Fibroblast of villous mesenchyme (primary cell): ENCODE measurements at places on chromosomes 12 and 14.

DNA sequence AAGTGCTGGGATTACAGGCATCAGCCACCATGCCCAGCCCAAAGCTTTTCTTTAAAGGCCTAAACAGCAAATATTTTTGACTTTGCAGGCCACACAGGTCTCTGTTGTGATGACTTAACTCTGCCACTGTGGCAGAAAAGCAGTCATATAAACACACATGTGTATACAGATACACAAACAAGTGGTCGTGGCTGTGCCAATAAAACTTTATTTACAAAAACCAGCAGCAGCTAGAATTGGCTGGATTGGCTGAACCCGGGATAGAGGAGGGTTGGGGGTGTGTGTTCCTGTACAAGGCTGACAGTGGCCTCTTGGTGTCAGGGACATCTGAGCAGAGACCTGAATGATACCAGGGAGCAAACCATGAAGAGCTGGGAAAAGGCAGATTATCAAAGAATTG, 95.6 kb downstream of the NCOR2 start:
- DNase-seq, result no peak

DNA sequence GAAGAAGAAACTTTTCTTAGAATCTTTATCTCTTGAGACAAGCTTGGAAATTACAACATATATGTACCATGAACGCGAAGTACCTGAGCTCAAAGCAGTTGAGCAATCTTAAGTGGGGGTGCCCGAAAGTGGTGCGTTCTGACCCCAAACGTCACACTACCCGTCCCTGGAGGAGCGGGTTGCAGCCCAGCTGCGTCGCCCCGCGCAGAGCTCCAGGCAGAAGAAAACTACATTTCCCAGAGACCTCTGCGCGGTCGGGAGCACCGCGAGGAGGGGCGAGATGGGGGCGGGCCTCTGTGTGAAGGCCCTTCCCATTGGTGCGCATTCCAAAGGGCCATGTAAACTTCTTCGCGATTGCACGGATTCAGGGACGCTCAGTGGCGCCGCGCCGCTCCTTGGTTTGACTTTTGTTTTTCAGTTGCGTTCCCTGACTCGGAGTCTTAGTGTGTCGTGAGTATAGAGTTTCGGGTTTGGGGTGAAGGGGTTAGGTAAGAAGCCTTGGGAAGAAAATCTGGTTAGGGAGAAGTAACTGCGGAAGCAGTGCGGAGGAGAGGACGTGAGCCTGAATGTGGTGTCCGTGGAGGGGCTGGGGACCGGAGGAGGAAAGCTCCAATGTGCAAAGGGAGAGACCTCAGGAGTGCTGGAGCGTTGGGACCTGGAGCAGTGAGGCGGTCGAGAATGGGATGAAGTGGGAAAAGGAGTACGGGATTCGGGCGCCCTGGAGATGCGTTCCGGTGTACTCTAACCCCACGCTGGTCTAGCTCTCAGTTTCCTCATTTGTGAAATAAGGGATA, at the start of gene CCDC77:
Gene CCDC77, plus strand, starts transcription at position 410 of the 794 bp plus-strand sequence. CDS start 7,740 bp downstream, outside the sequence.
- DNase-seq, result peak; percentile 93

DNA sequence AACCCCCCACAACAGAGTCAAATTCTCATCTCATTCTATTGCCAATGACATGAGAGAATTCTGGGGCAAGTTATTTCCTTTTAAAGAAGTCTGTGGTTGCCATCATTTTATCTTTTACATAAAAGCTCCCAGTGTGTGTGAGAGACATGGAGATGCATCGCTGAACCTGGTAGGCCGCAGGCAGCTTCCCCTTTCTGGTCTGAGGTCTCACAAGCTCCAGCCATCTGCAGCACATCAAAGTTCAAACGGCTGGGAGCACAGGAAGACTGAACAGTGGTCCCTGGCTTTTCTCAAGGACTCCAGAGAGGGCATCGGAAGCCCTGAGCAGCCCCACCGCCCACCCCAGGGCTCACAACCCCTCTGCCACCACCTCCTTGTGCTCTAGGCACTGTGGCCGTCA, 141.7 kb downstream of the RIMBP2 start:
- no peak for DNase-seq

GRCh38 chr12:118052324-118053070, 8.5 kb downstream of the WSB2 start:
- DNase-seq, result peak; percentile 93

GRCh38 chr14:27587103-27587502, 989.3 kb upstream of the NOVA1 start:
- DNase-seq, result no peak

DNA sequence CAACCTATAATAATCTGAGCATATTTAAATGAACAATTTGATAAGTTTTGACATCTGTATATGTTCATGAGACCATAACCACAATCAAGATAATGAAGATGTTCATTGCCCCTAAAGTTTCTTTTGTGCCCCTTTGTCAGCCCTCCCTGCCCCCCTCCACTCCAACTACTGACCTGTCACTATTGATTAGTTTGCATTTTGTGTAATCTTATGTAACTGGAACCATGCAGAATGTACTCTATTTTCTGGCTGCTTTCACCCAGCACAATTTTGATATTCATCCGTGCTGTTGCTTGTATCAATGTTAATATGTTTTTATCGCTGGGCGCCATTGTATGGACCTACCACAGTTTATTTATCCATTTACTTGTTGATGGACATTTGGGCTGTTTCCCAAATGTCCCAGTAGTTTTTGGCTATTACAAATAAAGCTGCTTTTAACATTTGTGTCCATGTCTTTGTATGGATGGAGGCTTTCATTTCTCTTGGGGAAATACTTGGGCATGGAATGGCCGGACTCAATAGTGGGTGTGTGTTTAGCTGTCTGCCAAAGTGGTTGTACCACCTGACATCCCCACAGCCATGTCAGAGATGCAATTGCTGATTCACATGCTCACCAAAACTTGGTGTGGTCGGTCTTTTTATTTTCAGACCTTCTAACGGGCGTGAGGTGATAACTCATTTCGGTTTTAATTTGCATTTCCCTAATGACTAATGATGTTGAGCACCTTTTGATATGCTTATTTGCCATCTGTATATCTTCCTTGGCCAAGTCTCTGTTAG, 38.9 kb downstream of the EML1 start:
- no peak for DNase-seq

GRCh38 chr12:78886719-78887407, 22.3 kb downstream of the SYT1 start:
- peak; percentile 66 for DNase-seq

- DNase-seq, result no peak
Measured at GRCh38 chr14:104567957-104568225, 11.7 kb upstream of the C14orf180 start.

DNA sequence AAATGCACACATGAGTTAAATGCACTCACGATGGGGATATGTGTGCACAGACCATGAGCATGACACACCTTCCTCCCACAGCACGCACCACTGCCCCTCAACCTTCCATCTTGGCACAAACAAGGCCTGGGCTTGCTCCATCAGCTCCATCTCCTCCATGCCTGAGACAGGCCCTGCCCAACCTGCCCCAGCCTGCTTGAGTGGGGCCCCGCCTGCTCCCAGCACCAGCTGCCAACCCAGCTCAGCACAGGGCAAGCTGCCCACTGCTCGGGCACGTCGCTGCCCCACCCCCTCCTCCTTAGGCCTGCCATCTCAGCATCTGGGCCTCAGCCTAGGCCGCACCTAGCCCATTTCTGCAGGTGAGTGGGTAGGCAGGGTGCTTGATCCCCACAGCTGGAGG, 27.6 kb upstream of the KRT78 start:
- DNase-seq, result no peak

GRCh38 chr12:104971306-104971705, 13.2 kb upstream of the SLC41A2 start:
- DNase-seq, result no peak

GRCh38 chr12:58920102-58920960, at the start of gene LRIG3:
Gene LRIG3 (minus strand): TSS chr12:58920504. CDS start chr12:58920235, 269 bp downstream.
- DNase-seq, result peak; percentile 91

GRCh38 chr12:81692008-81692407, 67.1 kb downstream of the PPFIA2 start:
- DNase-seq, result no peak

GRCh38 chr12:86826051-86826450, 569.9 kb upstream of the MGAT4C start:
- no peak for DNase-seq
